NCI-H69 (cell line): ENCODE measurements at places on chromosomes 5 and 9.

DNA sequence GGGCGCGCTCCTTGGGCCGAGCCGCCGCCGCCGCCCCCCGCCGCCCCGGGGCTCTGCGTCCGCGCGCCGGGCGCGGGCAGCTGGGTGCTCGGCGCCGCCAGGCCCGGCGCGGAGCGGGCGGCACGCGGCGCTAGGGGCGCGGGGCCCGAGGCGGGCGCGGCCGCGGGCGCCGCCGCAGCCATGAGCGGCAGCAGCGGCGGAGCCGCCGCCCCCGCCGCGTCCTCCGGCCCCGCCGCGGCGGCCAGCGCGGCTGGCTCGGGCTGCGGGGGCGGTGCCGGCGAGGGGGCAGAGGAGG is 351 bp downstream of the TRIO start:
- no peak for DNase-seq

GRCh38 chr5:179907556-179908324 is at the start of gene TBC1D9B:
Gene TBC1D9B, minus strand, starts transcription at chr5:179907897. Its CDS starts 76 bp downstream, at chr5:179907821.
- peak; percentile 85 for DNase-seq

- no peak for DNase-seq
These were observed 423.3 kb downstream of the EFNA5 start for GRCh38 chr5:107247427-107247826.

GRCh38 chr9:127133739-127134167 is 11.3 kb upstream of the ANGPTL2 start:
- DNase-seq = peak; percentile 82

GRCh38 chr5:153753645-153754432 is 263.4 kb downstream of the GRIA1 start:
- peak; percentile 96 for DNase-seq

DNA sequence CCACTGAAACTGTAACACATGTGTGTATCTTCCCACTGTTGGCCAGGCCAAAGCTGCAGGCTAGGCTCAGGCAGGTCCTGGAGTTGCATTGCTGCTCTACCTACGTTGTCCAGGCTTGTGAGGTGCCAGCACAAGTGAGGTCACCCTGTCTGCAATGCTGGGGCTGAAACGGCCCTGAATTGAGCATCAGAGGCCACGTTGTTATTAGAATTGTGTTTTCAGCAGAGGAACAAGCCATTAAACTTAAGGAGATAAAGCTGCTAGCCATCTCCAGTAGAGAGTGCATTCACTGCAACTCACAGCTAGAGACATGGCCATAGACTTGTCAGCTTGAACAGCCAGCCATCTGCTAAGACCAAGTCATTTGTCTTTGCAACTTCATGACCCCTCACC is 191.8 kb downstream of the SEMA6A start:
- DNase-seq = peak; percentile 66

DNA sequence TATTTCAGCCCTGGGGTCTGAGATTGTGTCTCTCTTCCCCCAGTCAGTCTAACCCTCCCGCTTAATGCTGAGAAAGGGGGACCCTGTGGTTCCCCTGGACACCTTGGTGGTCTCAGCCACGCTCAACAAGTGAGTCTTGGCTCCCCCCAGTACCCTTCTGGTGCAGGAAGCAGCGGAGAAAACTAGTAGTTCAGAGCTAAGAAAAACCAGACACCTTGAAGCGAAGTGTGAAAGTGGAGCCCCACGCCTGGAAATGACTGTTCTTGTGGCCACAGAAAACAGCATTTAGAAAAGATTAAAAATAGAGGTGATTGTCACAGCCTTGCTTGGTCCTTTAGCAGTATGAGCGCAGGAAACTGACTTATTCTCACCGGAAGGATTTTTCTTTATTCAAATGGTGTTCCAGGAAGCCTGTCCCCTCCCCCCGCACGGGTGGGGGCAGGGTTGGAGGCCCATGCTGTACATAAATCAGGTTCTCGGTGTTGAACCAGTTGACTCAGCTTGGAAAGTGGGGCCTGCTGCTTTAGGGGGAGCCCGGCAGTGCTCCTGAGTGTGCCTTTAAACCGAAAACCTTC is 8.1 kb downstream of the ARPC5L start:
- DNase-seq = peak; percentile 24

- DNase-seq = no peak
These were observed 136.4 kb downstream of the KDM4C start for GRCh38 chr9:6894135-6894534.

DNA sequence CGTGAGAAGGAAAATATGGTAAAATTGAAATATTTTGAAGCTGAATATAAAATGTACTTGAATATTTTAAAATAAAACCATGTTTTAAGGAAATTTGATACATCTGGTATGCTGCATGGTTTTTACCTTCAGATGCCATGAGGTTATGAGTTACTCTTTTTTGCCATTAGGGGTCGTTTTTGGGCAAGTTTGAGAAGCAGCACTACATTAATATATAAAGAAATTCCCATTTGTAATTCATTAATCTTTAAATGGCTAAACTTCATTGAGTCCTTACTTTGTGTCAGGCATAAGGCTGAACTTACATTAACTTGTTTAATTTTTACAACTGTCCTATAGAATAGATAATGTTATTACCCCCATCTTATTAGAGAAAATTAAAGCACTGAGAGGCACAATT is 152.3 kb downstream of the KDM4C start:
- peak; percentile 56 for DNase-seq
